Placental pericyte (primary cell): ENCODE measurements at places on chromosomes 16 and 17. TPM values are rescaled to one million over a fixed set of nuclear protein-coding genes. Genes with fewer than 3 reads are reported as not detected.

SCRN2 gene
- 30.8 and 33.7 TPM in 2 replicates for total RNA-seq

ABI3 gene
- total RNA-seq, result 0.66 and 3.6 TPM in 2 replicates

CMTM2 gene
- total RNA-seq, result not detected in 2 replicates

TMEM238L gene
- not detected in 2 replicates for total RNA-seq

PTGES3L gene
- 0.66 and 1.9 TPM in 2 replicates for total RNA-seq

PSMB10 gene
- total RNA-seq, result 48.4 and 51.4 TPM in 2 replicates

TBC1D3G gene
- not detected in 2 replicates for total RNA-seq

MED13 gene
- 77.3 and 78.9 TPM in 2 replicates for total RNA-seq

SOST gene
- not detected in 2 replicates for total RNA-seq

KCNH6 gene
- 0.14 TPM in 1 of 2 replicates, not detected in the other for total RNA-seq

PDK2 gene
- total RNA-seq, result 21.6 and 43.5 TPM in 2 replicates

RAMP2 gene
- total RNA-seq, result 0.29 TPM in 1 of 2 replicates, not detected in the other

SMIM22 gene
- not detected in 2 replicates for total RNA-seq

CDK3 gene
- total RNA-seq, result 0.66 and 1.9 TPM in 2 replicates

SLC16A6 gene
- 4.2 and 122 TPM in 2 replicates for total RNA-seq

EMP2 gene
- 3.1 and 27.1 TPM in 2 replicates for total RNA-seq

ITGAD gene
- total RNA-seq, result not detected in 2 replicates

CHD9NB gene
- total RNA-seq, result 1.6 and 1.8 TPM in 2 replicates

SMPD3 gene
- total RNA-seq, result under 0.01 TPM in 1 of 2 replicates, not detected in the other

TMEM231 gene
- 14.7 and 27.8 TPM in 2 replicates for total RNA-seq

KRTAP17-1 gene
- total RNA-seq, result not detected in 2 replicates

TBC1D16 gene
- total RNA-seq, result 38.1 and 46.0 TPM in 2 replicates

GPR142 gene
- not detected in 2 replicates for total RNA-seq

ASGR1 gene
- 0.86 and 1.5 TPM in 2 replicates for total RNA-seq

TBC1D3I gene
- total RNA-seq, result 0.44 TPM in 1 of 2 replicates, not detected in the other

TERF2IP gene
- 31.5 and 34.8 TPM in 2 replicates for total RNA-seq

SPATA22 gene
- total RNA-seq, result 0.14 and 0.22 TPM in 2 replicates

LRRC37A gene
- total RNA-seq, result 4.0 and 4.2 TPM in 2 replicates

TMC8 gene
- not detected in 2 replicates for total RNA-seq

NACA2 gene
- not detected in 2 replicates for total RNA-seq

CAPNS2 gene
- 0.72 and 0.88 TPM in 2 replicates for total RNA-seq

TP53TG3 gene
- total RNA-seq, result 1.0 TPM in 1 of 2 replicates, not detected in the other

PIMREG gene
- total RNA-seq, result 0.22 and 24.6 TPM in 2 replicates

SDR42E2 gene
- under 0.01 TPM in 1 of 2 replicates, not detected in the other for total RNA-seq

FBXO39 gene
- total RNA-seq, result 0.22 TPM in 1 of 2 replicates, not detected in the other

NCBP3 gene
- 17.3 and 25.1 TPM in 2 replicates for total RNA-seq
